CD4-positive, alpha-beta memory T cell (primary cell): ENCODE measurements at places on chromosomes 2 and 18.

GRCh38 chr2:240300840-240301239 lies 134.6 kb upstream of the GPC1 start:
- no peak for DNase-seq

GRCh38 chr18:45839414-45840395 lies 14.2 kb downstream of the SIGLEC15 start:
- peak; percentile 43 for DNase-seq

GRCh38 chr18:57569133-57569532 lies 17.4 kb downstream of the FECH start:
- no peak for DNase-seq

GRCh38 chr2:176892676-176893226 lies 319.8 kb upstream of the HNRNPA3 start:
- DNase-seq = no peak

DNA sequence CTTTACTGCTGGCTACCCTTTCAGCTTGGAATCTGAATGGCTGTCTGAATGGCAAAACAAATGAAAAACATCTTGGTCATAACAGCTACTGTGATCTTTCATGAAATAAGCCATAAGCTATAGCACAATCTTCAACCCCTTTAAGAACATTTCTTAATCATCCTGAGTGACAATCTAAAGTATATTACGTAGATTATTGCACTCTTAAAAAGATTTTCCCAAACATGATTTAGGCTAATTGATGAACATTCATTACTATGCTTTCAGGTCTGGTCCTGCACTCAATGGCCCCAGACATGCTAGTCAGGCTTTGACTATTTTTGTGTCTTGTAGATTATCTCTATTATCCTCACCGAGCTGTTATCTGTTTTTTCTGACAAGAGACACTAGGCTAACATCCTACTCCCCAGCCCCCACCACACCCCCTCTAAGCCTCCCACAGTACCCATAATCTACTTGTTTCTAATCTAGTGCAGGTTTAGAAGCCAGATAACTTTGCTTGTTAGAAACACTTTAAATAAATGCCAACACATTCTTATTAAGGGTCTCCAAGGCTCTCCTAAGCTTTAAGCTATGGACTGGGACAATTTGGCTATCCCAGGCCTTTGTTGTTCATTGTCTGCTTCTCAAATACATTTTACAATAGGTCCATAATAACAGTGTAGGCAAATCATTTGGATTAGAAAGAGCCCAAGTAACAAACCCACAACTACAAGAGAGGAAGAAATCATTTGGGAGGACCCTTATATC lies 4.2 kb downstream of the SMAD2 start:
- no peak for DNase-seq

DNA sequence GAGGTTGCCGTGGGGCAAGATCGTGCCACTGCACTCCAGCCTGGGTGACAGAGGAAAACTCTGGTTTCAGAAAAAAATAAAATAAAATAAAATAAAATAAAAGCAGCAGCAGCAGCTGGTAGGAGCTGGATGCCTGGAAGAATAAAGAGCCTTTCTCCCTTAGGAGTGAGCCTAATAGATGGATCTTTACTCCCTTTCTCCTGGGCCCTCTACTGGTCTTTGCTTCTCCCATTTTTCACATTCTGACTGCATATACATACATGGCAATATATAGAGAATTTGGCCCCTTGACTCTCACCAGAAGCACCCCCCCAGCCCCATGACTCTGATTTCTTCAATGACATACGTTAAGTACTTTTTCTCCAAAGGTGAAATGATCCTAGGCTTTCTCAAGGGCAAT lies 9.8 kb upstream of the MALT1 start:
- DNase-seq = no peak

GRCh38 chr18:43692099-43692690 lies 414.9 kb upstream of the SYT4 start:
- DNase-seq = no peak

DNA sequence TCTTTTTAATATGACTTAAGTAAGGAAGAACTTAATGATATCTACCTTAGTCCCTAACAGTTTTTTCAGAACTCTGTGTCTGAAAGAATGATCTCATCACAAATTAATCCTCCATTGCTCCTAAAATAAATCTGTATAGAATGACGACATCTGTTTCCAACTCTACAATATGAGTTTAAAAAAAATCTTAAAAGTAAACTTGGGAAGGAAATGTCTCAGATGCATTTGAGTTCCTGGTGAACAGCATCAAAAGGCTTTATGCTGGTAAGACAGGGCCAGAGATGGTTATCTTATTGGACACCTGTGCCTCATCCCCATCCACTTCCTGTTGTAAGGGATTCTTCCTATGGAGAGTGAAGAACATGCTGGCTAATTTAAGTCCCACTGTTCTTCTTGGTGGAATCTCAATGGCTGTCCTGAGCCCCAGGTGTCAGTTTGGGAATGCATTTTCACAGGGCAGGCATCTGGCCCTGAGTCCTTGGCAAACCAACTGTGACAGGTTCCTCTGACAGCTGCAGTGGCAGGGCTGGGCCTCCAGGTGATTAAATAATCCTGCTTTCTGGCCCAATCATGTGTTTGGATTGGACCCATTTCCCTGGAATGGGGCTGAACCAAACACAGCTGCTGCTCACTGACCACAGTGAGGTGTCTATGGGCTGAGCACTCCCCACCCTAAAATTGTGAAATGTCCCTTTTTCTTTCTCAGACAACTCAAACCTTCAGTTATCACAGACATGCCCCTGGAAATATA lies 12.9 kb upstream of the NCKAP5 start:
- DNase-seq = no peak

DNA sequence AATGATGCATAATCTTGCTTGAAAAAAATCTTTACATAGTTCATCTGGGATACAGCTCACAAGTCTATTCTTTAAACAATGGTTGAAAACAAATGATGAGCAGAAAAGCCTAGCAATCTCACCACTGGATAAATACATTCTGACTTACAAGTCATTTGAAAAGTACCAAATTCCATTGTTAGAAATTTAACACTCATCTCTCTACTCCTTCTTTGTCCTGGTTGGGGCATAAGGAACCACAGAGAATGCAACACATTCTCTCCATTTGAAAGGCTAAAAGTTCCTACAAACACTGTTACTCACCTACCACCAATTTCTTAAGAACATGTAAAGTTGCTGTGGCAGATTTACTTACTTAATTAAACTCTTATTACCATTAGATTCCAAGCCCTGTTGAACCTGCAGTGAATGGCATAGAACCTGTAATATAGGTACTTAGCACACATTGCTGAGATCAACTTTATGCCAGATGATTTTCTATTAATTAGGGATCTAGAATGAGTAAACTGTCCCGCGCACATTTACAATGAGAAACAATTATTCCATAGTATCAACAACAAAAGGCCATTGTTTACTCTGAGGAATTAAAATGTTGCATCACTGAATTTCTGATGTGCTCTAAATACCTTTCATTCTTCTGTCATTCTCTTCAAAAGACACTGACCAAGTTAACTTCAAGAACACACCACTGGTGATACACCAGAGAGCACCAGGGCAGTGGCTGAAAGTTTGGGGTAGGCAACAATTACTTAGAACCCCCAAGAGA lies 69.6 kb downstream of the CABYR start:
- no peak for DNase-seq

DNA sequence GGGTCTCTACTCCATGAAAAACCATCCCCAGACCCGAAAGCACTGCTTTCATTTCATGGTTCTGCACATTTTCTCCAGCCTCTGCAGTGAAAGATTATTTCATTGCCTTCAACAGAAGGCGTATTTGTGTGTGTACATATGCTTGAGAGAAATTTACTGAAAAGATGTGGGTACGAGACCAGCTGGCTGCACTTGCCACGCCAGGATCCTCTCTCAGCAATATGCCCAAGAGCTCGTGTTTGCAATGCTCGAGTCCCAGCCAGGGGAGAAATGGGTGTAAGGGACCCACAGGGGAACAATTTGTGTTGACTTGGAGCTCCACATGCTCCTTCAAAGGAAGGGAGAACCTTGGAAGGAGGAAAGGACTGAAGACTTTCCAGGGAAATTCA lies 37.3 kb downstream of the TMEM177 start:
- DNase-seq = no peak

GRCh38 chr2:64283641-64284361 lies 139.6 kb upstream of the PELI1 start:
- peak; percentile 49 for DNase-seq

DNA sequence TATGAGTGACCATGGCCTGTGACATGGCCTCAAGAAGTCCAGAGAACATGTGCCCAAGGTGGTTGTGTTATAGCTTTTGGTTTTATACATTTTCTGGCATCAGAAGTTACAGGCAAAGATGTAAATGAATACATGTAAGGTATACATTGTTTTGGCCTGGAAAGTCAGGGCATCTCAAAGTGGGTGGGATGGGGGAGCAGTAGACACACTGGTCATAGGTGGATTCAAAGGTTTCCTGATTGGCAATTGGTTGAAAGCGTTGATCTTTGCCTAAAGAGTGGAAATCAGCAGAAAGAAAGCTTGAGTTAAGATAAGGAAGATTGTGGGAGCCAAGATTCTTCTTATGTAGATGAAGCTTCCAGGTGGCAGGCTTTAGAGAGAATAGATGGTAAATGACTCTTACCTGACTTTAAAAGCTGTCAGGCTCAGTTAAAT lies 62.1 kb upstream of the DYNAP start:
- DNase-seq = no peak

DNA sequence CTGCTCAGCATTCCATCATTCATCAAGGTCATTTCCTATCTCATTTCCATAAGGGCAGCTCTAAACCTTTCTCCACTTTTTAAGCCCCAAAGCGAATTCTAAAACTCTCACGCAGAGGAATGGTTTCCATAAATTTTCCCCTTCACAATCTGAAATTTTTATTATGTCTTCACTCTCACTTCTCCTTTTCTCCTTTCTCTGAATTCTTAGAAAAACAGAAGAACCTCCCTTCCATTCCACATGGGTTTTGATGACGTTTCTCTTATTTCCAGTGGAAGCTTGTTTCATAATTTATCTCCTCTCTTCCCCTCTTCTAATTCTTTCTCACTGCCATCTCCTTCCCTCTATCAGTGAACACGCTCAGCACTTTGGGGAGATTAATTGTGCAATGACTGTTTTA lies 97.3 kb downstream of the SPATS2L start:
- DNase-seq = no peak

DNA sequence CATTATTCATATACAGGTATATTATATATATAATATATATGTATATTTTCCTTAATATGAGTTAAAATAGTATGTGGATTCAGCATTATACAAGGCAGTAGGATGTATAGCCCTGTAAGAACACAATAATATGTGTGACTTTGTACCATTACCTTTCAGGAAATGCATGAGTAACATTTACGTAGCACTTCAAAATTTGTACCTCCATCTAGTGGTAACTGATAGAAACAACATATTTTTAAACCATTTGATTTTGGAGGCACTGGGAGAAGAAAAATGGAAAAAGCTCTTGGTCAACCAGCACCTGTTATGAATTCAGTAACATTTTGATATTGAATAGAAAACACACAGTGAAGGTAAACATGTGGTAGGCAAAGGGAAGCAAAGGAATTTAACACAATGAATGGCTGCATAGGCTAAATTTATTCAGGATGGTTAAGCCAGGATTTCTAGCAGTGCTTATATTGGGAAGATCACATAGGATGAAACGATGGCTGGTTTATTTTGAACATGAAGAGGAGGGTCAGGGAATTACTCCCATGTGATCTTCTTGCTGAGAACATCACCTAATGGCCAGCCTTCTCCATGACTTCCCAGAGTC lies 565.5 kb downstream of the CCDC85A start:
- no peak for DNase-seq

DNA sequence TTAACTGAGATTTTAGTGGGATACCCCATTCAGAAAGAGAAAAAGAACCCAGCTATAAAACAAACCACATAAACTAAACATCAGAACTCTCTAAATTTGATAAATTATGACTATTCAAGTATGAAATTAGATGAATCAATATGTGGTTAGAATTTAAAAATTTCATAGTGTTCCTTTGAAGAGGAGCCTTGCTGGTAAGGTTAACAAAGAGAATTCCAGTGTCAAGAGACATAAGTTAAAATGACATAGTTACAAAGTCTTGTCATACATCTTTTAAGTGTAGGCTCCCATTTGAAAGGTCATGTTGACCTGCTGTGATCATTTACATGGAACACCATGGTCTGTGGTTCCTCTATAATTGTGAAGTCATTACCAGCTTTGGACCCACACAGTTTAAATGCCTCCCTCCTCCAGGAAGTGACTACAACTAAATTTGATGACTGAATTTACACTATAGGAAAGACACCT lies 231.6 kb upstream of the ETAA1 start:
- DNase-seq = no peak

GRCh38 chr2:48232351-48232750 lies 297.6 kb upstream of the STON1 start:
- DNase-seq = no peak

DNA sequence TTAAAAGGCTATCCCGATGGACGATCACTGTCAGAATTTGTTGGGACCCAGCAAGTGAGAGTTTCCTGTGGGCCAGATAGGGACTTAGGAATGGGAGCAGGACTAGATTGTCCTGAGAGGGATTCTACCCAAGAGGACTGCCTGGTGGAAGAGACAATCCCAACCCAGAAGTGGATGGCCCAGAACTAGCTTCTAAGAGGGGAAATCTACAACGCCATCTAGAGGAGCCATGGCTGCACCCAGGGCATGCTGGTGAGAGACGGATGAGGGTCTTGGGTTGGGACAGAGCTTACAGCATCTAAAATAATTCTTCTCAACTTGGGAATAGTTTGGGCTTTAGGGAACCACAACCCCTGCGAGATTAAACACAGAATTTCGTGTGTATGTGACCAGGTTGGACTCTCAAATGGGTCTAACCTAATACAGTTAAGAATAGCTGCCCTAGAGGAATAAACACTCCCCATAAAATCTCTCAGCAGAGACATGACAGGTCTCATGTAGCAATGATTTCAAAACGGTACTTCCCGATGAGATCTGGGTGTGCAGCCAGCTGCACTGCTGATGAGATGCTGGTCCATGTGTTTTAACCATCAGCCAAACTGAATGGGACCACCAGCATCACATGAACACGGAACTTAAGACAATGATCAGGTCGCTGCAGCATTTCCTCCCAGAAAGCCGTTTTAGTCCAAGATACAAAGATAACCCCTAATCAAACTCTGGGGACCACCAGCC lies 50.8 kb downstream of the CCBE1 start:
- no peak for DNase-seq

GRCh38 chr18:23943903-23944624 lies 70.5 kb upstream of the TTC39C start:
- no peak for DNase-seq

DNA sequence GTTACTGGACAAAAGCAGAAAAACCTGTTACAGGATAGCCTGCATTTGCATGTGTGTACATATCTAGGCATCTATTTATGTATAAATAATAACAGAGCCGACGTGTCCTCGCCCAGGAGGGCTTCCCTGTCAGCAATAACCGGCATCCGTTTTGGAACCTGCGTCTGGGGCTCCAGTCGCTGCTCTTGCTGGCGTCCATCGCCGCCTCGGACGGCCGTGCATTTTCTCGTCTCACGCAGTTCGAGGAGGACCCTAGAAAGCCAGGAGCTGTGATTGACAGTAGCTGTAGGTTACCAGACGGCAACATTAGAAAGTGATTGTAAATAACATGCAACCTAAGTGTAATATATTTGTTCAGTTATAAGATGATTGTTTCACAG lies 132.6 kb downstream of the NFATC1 start:
- DNase-seq = no peak

GRCh38 chr2:111653103-111653624 lies 230.8 kb downstream of the ANAPC1 start:
- no peak for DNase-seq
